CD4-positive, alpha-beta T cell (primary cell): ENCODE measurements at places on chromosomes 11 and 22. TPM values are rescaled to one million over a fixed set of nuclear protein-coding genes. Genes with fewer than 3 reads are reported as not detected.

DNA sequence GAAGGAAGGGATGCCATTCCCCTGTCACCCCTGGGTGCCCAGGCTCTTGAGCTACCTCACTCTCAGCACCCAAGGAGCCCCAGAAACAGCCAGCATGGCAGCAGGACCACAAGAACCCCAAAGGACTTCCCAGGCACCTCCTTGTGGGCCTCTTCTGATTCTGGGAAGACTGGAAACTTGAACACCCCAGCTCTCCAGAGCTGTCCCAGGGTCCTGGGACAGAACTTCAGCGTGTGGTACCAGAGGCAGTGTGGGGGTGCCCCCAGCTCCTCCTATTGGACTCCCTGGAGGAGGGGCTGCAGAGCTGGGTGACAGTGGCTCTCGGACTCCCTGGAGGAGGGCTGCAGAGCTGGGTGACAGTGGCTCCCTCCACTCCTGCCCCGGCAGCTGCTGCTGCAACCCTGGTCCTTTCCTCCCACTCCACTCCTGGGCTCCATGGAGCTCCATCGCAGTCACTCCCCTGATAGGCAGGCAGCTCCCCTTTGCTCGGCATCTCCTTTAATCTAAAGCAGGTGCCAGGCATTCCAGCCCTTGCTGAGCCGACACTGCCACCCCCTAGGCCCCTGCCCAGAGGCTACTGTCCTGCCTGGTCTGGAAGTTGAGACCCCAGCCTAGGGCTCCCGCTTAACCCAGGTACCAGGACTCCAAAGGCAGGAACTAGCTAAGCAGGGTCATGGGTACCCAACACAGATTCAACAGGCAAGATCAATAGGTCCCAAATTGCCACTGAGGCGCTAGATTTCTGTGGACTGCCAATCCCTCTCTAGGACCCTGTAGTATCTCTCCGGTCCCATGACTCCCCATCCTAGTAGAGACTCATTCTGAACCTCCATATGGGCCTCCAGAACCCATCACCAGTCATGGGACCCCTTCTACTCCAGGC, 2.7 kb downstream of the BCL9L start:
- no peak for DNase-seq

Gene OR10W1
- total RNA-seq: not detected

- DNase-seq: no peak
Observed at GRCh38 chr11:35223371-35223796, 84.4 kb downstream of the CD44 start.

Gene FXYD6
- not detected for total RNA-seq

Gene KRTAP5-7
- not detected for total RNA-seq

DNA sequence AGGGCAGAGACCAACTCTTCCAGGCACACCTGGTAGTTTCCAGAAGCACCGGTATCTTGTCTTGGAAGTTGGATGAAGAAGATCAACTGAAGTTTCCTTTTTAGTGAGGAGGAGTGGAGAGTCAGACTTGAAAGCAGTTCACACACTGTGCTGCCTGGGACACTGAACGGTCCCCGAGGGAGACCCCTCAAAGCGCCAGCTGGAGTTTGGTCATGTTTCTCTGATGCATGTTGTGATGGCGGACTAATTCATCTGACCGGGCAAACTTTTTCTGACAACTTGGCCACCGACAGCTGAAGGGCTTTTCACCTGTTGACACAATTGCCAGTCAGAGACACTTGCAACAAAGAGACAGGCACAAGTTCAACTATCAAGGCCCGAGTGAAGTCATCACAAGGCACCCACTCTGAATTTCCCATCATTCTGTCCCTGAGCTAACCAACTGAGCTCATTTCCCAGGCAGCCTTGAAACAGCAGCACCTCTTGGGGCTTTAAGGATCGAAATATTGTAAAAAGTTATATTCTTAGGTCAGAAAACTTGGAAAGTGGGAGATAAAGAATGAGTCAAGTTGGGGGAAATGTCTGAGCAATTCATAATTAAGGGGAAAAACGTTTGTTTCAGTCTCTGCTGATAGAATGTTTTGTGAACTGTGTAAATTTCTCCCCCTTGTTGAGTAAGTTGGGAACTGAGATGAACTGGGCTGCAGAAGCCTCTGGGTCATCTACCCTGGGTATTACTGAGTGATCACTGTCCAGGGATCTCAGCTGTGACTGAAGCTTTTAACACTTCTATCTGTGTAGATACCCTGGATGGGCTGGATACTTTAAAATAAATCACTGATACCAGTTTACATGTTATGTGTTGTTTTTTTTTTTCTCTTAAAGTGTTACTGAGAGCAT, 46.2 kb downstream of the WT1 start:
- no peak for DNase-seq

DNA sequence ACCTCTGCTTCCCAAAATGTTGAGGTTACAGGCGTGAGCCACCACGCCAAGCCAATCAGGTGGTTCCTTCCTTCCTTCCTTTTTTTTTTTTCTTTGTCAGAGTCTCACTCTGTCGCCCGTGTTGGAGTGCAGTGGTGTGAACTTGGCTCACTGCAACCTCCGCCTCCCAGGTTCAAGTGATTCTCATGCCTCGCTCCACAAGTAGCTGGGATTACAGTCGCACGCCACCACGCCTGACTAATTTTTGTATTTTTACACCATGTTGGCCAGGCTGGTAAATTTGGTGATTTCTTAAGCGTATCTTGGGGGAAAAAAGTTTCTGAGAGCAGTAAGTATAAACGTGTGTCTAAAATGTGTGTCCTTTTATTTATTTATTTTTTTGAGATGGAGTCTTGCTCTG, 18.2 kb upstream of the SPINDOC start:
- no peak for DNase-seq

DNA sequence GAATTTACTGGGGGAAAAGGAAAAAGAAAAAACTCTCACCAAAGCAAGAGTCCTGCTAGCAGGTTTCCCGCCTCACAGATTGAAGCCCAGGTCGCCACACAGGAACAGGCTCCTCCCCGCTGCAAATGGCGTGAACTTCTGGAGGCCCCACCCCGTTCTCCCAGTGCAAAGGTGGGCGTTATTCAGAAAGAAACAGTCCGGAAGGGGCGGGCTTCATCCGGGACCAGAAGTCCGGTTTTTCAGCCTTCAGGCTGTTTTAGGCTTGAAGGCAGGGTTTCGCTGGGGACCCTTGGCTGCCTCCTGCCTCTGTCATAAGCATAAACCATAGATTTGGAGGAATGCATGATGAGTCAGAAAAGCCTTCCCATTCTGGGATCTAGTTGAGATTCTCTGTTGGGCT, 148.3 kb upstream of the POU2AF2 start:
- DNase-seq: no peak

DNA sequence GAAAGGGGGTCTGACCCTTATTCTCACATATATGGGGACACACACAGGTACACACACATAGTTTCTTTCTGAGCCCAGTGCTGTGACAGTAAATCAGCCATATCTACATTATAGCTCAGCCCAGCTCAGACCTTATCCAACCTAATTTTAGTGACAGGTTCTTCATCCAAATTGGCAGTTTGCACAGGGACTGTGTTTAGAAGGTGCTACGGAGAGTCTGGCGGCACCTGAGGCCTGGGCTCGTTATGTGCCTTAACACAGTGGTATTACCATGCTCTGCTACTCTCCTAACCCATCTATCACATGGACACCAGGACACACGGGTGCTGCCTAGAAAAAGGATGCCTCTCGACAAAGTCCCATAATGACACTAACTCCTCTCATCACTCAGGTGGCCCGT, 109.3 kb downstream of the GALNT18 start:
- no peak for DNase-seq

Gene OR4A16
- not detected for total RNA-seq

Gene LRRC74B
- not detected for total RNA-seq

GRCh38 chr22:17213976-17214375, 5.3 kb downstream of the ADA2 start:
- DNase-seq: peak; percentile 61

- no peak for DNase-seq
Observed at GRCh38 chr11:129946256-129946655, 50.9 kb upstream of the NFRKB start.

DNA sequence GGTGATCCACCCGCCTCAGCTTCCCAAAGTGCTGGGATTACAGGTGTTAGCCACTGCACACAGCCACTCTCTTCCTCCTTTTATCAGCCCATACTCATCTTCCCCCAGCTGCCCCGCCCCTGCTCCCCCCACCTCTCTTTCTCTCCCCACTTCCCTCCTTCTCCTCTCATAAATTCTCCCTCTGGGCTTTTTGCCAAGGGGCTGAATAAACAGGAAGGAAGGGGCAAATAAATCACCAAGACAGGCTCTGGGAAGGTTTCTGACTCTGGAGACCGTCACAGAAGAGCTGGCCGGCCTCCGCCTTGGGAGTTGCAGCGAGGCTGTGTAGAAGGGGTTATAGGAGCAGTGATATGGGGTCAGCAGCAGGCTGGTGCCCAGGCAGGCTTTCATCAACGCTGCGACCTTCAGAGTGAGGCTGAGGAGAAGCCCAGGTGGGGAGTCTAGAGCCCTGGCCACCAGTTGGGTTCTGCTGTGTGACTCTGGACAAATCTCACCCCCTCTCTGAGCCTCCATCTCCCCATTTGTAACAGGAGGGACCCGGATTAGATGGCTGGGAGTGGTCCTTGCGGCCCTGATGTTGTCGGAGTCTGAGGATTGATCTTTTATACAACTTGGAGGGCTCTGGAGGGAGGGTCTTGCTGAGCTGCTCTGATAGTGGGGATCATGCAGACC, 62.6 kb upstream of the RASD2 start:
- DNase-seq: no peak

Gene OR52I1
- total RNA-seq: not detected

- DNase-seq: no peak
Observed at GRCh38 chr11:102553835-102554282, 23.3 kb upstream of the MMP7 start.

- DNase-seq: no peak
Observed at GRCh38 chr11:44327730-44328129, 17.8 kb upstream of the ALX4 start.

GRCh38 chr22:50305923-50306566, 1.4 kb downstream of the PLXNB2 start:
- DNase-seq: no peak

Gene MPZL2
- 1.8 TPM for total RNA-seq

Gene SCYL1
- 57.4 TPM for total RNA-seq

DNA sequence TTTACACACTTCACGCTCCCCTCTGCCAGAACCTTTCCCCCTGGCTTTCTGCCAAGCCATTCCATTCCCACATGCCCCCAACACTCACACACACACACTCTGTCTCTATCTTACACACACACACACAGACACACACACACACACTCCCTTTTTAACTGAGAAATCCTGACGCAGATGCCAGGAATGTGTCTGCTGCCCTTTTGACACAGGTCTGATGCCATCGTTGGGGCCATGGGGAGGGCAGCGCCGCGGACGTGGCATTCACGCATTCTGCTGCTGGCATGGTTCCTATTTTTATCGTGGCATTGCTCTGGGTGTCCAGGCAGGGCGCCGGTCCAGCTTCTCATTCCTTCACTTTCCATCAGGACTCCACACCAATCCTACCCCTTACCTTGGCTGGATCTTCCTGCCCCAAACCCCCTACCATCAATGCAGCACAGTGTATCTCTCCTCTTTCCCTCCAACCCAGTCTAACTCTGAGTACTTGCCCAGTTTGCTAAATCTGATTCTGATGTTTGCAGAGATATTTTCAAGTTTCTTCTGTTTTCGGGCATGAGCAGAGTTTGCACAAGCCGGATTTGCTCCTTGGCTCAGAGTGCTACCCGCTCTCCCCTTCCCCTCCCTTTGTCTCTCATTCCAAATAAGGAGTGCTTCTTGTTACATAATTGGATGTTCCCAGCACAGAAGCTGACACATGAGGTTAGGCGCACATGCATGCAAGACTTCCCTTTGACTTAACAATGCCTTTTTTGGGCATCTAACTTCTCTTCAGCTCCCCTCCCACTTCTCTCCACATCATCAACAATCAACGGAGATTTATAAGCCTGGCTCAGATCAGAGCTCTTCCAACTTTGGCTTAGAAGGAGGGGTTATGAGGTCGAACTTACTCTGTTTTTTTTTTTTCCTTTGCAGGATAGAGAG, 18.8 kb downstream of the SNX19 start:
- DNase-seq: no peak

- no peak for DNase-seq
Observed at GRCh38 chr11:60924110-60924905, at the start of gene TMEM132A. Gene TMEM132A, plus strand, starts transcription at chr11:60924460. Its CDS starts 174 bp downstream, at chr11:60924634.

DNA sequence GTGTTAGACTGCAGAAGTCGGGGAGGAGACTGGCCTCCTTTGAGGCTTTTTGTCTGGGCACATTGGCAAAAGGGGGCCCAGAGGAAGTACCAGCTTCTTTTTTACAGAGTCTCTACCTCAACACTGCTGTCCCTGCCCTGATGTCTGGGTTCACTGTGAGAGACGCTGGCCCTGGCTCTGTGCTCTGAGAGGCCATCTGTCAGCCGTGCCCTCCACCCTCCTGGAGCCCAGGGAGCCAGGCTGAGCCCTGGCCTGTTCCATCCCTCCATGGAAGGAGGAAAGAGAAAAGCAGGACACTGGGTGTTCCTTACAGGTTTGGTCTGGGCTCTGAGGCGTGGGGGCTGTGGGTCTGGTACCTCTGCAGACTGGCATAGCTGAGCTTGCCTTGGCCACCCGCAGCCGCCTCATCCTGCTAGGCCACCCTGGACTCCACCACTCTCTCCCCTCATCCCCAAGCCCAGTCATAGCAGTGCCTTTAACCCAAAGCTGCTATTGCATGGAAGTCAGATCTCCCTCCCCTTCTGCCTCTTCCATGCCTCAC, 105.5 kb upstream of the PARVA start:
- DNase-seq: no peak

DNA sequence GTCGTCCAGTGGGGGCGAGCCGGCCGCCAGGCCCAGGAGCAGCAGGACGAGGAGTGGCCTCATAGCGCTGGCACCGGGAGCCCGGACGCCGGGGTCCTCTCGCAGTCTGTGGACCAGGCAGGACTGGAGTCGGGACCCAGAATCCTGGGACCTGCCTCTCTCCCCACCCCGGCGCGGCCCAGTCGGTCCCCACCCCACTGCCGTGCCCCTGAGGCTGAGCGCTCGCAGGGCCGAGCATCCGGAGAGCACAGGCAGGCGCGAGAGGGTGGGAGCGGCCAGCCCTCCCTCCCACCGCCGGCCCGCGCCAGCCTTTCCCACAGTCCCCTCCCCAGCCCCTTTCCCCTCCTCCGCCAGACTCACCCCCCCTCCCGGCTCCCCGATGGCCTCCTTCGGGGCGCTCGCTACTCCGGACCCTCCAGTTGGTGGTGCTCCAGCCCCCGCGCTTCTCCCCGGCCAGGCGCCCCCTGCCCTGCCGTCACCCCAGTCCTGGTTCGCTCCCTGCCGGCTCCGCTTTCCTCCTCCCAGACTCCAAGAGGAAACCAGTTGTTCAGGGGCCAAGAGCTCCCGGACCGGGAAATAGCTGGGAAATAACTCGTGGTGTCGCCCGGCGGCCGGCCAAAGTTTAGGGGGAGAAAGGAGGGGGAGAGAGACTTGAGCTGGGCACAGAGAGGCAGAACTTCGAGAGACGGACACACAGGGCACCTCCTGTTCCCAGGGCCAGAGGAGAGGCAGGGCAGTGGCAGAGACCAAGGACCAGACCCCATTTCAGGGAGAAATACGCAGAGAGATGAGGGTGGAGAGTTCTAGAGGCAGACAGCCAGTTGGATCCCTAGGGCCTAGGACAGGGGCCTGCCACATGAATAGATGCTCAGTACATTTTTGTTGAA, at the start of gene C1QTNF5:
C1QTNF5 (minus strand) TSS at position 549 of the 887 bp plus-strand sequence; CDS start at position 63, 486 bp downstream.
- no peak for DNase-seq

- DNase-seq: no peak
Observed at GRCh38 chr11:80330264-80330663, 889.4 kb upstream of the TENM4 start.

- DNase-seq: no peak
Observed at GRCh38 chr11:63761188-63761587, 7.4 kb downstream of the ZFTA start.
